Stimulated activated CD4-positive, alpha-beta T cell treated with anti-CD3 and anti-CD28 coated beads, Interleukin-15, amount 100 ng/mL, for 24 hours (primary cell): ENCODE measurements at places on chromosomes 12 and 14.
A peak's percentile ranks its signal among the peaks of the same experiment; 100 is the strongest.

- DNase-seq: no peak
Measured at GRCh38 chr12:94704452-94705306, 54.3 kb upstream of the TMCC3 start.

DNA sequence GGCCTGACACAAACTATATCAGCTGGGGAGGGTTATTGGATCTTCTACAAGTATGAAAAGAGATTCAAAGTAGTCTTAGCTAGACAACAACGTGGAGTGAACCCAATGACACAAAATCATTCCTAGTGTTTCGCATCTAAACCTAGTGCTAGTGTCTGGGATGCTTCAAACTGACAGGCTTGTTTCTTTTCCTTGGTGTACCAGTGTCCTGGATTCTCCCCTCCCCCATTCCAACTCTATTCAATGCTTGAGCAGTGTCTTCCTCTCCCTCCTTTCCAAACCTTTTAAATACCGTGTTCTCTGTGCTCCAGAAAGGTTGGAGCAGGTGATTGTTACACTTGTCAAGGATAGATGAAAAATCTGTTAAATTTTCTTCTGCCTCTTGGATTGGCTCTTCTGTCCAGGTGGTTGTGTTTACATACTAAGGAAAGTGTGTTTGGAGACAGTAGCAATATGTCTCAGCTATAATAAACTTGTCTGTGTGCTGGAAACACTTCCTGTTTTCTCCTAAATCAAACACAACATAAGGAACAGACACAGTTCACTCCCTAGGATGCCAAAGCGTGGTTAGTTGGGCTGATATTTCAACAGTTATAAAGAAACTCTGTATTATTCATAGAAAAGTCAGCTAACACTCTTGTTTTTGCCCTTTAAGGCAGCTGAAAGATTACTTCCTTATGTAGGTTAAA is 14.4 kb upstream of the GUCY2C start:
- DNase-seq: no peak

DNA sequence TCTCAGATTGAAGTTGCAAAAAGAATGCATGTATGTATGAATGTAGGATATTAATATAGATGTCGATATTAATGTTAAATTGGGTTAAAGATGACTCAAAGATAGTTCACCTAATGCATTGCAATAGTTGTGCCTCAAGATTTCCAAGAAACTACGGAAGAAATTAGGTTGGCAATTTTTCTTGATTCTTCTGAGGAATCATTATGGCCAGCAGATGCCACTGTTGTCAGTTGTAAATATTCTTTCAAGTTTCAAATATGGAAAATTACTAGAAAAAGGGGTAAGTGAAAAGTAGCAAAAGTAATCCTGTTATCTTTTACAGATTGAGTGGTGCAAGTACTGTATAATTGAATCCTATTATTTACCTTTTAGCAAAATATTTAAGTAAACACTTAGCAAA is 202.1 kb downstream of the ADAMTS20 start:
- DNase-seq: no peak

DNA sequence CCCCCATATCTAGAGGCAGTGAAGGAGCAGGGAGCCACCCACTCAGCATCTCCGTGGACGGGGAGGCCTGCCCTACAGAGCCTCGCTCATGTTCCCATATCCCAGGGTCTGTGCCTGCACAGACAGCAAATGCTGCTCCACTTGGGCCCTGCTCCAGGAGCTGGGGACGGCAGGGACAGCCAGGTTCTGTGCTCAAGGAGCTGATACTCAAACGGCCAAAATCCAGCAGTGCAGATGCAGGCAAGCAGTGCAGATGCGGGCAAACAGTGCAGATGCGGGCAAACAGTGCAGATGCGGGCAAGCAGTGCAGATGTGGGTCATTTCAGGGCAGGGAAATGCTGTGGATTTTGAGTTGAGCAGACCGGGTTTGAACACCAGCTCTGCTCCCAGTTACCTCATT is 6.2 kb upstream of the SERPINA12 start:
- no peak for DNase-seq

DNA sequence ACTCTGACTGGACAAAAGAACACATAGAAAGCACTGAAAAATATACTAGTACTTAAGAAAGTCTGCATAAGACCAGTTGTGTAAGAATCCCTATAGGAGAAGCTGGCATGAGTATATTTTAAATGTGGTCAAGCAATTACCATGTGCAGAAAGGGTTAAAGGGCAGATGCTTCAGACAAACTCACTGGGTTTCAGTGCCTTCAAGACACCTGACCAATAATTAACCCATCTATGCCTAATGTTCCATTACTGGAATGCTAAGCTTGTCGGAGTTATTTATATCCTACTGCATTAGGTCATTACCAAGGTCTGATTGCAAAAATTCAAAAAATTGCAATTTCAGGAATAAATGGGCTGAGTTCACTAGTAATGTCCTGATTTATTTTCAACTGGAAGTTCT is 41.3 kb downstream of the HNRNPC start:
- no peak for DNase-seq

DNA sequence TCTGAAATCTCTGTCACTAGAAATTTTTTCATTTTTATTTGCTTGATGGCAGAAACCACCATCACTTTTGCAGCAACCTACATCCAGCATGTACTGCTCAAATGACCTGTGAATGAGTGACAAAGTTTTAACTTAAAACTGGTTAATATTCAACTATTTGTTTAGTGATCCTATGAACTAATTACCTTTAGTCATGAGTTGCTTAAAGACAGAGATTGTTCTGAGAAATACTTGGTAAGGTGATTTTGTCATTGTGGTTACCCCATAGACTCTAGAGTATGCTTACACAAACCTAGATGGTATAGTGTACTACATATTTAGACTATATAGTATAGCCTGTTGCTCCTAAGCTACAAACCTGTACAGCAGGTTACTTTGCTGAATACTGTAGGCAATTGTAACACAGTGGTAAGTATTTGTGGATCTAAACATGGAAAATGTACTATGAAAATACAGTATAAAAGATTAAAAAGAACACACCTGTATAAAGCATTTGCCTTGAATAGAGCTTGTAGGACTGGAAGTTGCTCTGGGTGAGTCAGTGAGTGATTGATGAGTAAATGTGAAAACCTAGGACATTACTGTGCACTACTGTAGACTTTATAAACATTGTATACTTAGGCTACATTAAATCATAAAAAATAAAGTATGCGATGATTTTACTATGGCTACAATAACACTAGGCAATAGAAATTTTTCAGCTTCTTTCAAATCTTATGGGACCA is 256.6 kb upstream of the PPFIA2 start:
- no peak for DNase-seq

DNA sequence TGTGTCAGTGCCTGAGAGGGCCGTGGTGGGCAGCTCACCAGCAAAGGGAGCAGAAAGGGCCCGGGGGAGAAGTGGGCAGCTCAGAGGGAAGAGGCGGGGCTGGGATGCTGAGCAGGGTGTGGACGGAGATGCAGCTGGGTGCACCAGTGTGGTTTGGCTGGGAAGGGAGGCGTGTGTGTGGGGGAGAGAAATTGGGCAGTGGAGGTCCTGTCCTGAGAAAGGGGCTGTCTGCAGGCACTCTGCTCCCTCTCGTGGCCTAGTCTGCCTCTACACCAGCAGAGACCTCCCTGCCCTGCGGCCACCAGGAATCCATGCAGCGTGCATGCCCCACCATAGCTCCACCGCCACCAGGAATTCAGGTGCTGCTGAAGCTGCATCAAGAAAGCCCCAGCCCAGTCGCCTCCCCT is 6.4 kb downstream of the TMEM121 start:
- peak; percentile 17 for DNase-seq

GRCh38 chr14:55077170-55078151 is 26.0 kb downstream of the MAPK1IP1L start:
- no peak for DNase-seq

GRCh38 chr12:59886131-59886733 is 290.4 kb downstream of the SLC16A7 start:
- no peak for DNase-seq

- no peak for DNase-seq
Measured at GRCh38 chr12:2934371-2934770, 24.8 kb upstream of the TEAD4 start.

DNA sequence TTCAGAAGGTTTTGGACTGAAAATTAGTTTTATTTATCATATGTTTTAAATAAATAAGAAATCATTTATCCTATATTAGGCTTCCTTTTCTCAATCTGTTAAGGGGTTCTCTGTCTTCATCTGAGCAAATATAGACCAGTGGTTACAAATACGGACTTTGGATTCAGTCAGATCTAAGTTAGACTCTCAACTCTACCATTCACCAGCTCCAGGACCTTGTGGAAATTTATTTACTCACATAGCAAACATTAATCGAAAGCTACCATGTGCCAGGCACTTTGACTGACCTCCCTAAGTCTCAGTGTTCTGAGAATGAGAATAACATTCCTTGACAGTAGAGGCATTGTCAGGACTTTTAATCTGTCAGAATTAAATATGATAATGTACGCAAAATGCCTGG is 22.3 kb downstream of the KCNK10 start:
- DNase-seq: no peak

- DNase-seq: no peak
Measured at GRCh38 chr14:96042248-96042930, 3.2 kb downstream of the C14orf132 start.

DNA sequence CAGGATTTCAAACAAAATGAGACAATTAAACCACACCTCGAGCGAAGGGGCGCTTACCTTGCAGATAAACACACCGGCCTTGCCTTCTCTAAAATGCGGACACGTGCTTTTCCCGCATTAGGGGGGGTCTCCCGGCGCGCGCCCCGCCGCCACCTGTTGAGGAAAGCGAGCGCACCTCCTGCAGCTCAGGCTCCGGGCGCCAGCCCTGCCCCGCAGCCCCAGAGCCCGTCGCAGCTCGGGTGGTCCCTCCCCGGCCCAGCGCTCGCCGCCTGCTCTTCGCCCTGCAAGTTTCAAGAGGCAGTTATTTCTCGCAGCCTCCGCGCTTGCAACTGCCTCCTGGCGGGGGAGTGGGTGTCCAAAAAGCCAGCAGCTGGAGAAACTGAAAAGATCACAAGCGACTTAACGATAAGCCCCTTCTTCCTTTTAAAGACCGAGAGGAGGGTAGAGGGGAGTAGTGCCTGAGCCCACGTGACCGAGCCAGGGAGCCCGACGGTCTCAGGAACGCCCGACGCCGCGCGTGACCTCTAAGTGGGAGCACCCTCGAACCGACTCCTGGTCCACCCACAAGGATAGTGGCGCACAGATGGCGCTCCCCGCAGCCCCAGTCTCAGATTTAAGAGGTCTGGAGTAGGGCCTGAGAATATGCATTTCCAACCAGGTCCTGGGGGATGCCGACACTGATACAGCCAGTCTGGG is at the start of gene ESR2:
TSS of gene ESR2 (minus strand) at position 396 of the 696 bp plus-strand sequence. CDS start 11,386 bp downstream, outside the sequence.
- DNase-seq: peak; percentile 39

GRCh38 chr12:64042911-64043310 is 179.2 kb downstream of the KICS2 start:
- DNase-seq: no peak

GRCh38 chr12:113792450-113792849 is 173.7 kb downstream of the RBM19 start:
- DNase-seq: no peak

- no peak for DNase-seq
Measured at GRCh38 chr14:102116361-102117180, 23.1 kb upstream of the WDR20 start.

- no peak for DNase-seq
Measured at GRCh38 chr14:59481871-59482540, 2.2 kb downstream of the L3HYPDH start.

- DNase-seq: no peak
Measured at GRCh38 chr12:94994312-94994711, 9.2 kb downstream of the NDUFA12 start.
